T-helper 9 cell (primary cell): ENCODE measurements at places on chromosomes 11 and 22.

DNA sequence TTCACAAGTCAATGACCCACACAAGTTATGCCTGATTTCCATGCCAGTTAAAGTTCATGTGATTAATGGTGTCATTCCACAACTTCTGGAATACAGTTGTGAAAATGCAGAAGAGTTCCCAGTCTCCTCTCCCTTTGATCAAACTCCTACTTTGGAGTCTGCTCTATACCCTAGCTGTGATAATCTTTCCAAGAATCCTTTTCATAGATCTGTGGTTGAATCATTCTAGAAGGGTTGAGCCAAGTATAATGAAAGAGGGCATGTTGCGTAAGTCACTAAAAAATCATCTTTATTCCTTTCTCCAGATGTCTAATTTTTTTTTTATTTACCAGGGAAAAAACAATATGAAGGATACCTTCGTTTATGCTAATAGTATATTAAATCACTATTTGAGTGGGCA lies 89.7 kb upstream of the CARD18 start:
- no peak for DNase-seq

- no peak for DNase-seq
Observed at GRCh38 chr11:11463405-11463804, 110.4 kb upstream of the CSNK2A3 start.

DNA sequence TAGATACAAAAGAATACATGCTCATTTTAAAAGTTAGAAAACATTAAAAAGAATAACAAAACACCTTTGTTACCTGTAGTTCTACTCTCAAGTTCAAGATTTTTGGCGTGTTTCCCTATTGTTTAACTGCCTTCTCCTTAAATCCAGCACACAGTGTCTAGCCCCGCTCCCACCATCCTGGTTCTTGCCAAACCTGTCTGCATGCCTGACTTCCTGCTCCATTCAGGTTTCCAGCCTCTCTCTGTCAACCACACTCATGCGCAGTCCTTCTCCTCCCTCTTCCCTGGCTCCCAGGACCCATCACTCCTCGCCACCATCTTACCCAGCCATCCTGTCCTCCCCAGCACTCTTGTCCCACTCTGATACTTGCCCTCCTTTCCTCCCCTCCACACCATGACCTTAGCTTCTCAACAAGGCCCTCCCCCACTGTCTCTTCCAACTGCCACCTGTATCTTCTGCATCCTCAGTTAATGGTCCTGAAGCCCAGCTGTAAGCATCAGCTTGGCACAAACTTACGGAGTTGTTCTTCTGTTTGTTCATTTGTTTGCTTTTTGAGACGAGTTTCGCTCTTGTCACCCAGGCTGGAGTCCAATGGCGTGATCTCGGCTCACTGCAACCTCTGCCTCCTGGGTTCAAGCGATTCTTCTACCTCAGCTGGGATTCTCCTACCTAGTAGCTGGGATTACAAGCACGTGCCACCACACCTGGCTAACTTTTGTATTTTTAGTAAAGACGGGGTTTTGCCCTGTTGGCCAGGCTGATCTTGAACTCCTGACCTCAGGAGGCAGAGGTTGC lies 7.5 kb upstream of the MYH9 start:
- no peak for DNase-seq

GRCh38 chr11:78428266-78428636 lies 10.6 kb upstream of the GAB2 start:
- DNase-seq, result no peak

DNA sequence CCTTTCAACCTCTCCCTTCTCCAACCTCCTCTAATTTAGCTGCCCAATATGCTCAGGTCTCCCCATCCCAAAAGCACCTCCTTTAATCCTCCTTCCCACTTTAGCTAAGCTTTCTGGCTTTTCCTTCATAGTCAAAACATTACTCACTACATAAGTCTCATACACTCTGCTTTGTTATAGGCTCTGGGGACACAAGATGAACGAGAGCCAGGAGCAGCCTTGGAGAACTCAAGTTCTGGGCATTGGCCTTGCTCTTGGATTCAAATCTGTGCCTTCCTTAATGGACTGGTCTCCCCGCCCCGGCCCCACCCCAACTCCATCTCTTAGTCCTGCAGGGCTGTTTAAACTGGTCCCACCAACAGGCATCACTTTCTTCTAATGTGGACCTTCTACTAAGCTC lies 11.4 kb upstream of the HPX start:
- no peak for DNase-seq

DNA sequence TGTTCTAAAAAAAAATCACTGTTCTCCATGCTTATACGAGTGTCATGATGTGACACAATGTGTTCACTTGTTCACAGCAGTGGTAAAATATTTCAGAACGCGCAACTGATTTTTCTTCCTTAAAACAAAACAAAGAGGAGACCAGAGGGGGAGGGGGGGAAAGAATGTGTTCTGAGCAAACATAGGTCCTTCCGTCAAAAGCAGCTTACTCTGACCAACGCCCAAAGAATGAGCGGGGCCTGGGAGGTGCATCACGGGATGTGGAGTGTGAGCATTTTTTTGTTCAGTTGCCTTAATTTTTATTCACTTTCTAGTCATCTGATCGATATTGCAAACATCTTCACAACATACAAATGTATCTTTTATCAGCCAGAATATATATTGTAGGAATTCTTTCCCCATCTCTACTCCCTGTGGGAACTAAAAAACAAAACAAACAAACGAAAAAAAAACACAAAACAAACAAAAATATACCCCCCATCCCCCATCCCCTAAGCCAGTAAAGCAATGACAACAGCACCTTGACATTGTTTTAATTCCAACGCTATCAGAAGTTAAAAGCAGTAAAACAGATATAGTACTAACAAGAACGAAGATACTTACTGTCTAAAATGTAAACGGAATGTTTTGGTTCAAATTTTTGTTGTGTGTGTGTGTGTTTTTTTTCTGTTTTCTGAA lies 43.3 kb downstream of the BDNF start:
- DNase-seq, result no peak

DNA sequence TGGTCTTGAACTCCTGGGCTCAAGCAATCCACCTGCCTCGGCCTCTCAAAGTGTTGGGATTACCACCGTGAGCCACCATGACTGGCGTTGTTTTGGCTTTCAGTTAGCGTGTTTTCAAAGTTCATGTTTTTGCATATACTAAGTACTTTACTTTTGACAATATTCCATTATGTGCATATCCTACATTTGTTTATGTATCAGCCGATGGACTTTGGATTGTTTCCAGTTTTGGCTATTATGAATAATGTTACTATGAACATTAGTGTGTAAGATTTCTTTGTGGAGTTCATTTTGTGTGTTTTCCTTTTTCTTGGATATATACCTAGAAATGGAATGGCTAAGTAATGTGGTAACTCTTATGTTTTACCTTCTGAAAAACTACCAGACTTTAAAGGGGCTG lies 9.9 kb downstream of the CSTF3 start:
- DNase-seq, result no peak

GRCh38 chr22:43996170-43996980 lies 27.7 kb upstream of the PARVB start:
- DNase-seq, result peak; percentile 49
